ENCODE measurements at places on chromosomes 5 and 9.

- no peak for ATAC-seq
Measured at GRCh38 chr5:62306896-62307689, 1.1 kb downstream of the KIF2A start.

DNA sequence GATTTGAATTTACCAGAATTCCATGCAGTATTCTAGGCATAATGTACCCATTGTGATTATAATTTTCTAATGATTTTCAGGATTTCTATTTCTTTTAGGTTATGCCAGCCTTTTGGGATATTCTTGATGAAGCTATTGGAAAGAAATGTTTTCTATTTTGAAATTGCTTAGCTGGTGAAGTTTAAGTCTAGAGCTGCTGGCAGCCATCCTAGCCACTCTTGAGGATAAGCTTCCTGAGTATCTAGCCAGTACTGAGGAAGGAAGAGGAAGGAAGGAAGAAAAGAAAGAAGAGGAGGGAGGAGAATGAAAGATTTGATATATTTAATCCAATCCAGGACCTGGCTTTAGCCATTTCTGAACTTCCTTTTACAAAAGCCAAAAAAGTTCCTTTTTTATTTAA lies 142.1 kb upstream of the DAB2 start:
- ATAC-seq = no peak

DNA sequence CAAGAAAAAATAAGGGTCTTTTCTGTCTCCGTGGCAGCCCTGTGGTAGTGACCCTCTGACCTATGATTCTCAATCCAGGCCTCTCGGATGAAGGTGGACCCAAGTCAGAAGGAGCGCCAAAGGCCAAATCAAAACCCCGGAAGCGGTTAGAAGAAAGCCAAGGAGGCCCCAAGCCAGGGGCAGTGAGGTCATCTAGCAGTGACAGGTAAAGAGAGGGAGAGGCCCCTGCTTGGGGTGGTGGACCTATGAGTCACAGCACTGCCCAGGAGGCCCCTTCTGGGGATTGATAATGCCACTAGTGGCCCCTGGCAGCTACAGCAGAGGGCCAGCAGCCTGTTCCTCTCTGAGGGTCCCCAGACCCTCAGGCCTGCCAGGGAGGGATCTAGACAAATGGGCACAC lies 6.4 kb upstream of the SLC2A8 start:
- no peak for ATAC-seq

GRCh38 chr9:130138171-130138653 lies 34.0 kb upstream of the NCS1 start:
- peak; percentile 64 for ATAC-seq

DNA sequence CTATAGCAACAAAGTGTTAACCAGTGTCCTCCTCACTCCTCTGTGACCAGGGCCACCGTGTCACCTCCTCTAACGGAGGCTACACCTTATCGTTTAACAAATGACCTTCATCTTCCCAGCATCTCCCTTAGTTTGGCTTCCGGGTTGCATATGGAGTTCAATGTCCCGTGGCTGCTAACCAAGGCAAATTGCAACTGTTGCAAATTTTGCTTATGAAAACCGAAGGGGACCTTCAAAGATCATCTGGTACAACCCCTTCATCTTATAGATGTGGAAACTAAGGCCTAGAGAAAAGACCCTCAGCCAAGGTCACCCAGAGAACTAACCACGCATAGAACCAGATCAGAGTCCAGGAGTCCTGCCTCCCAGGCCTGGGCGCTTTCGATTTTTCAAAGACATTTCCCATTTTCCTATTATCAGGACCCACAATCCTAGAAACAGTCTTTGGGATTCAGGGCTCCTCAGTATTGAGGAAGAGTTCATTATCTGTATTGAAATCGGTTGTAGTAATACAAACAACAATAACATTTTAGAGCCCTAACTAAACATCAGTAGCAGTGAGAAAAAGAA lies 1.4 kb downstream of the PRELID2 start:
- no peak for ATAC-seq

DNA sequence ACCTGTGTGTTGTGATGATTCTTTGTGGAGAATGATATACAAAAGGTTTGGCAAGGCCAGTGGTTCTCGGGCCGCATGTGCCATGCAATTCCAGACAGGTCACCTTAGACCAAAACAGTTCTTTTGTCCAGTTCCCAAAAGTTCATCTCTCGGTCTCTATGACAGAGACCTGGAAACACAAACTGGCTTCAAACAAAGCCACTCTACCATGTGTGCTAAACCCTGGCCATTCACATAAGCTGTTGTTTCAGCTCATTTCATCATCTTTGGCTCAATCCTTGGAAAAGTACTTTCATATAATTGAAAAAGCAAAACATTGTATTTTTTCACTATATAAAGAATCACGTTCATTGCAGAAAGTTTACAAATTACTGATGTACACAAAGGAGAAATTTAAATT lies 210.5 kb upstream of the SEMA6A start:
- ATAC-seq = peak; percentile 25

GRCh38 chr5:170638454-170639220 lies 134.8 kb downstream of the KCNIP1 start:
- ATAC-seq = no peak

DNA sequence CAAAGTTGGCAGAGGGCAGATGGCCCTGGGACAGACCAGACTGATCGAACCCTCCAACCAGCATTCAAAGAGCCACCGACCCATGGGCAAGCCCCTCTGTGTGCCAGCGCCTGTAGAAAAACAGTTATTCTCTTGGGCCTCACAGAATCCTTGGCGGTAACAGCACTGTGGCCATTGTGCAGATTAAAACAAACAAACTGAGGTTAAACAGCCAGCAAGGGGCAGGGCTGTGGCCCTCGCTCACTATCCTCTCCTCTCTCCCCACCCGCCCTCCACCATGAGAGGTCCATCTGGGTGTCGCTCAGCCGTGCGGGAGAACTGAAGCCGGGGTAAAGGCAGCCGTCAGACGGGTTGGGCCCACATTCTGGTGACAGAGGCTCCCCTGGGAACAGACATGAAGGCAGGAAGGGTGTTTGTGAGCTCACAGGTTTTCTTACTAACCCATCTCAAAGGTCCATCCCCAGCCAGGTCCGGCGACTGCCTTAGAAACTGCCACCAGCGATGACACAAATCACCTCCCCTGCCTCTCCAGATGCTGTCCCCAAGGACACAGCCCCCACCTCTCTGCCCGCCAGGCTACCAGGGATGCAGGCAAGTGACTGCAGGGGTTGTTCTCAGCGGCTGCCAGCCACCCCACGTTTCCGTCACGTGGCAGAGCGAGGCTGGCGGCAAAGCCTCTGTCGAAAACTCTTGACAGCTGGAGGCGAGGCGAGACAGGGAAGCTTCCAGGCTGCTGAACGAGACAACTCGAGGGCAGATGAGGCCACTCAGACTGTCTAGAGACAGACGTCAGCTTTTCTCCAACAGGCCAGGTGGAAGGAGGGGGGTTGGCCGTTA lies 75.8 kb upstream of the SARDH start:
- peak; percentile 81 for ATAC-seq
